ENCODE measurements at places on chromosomes 2 and 18.

DNA sequence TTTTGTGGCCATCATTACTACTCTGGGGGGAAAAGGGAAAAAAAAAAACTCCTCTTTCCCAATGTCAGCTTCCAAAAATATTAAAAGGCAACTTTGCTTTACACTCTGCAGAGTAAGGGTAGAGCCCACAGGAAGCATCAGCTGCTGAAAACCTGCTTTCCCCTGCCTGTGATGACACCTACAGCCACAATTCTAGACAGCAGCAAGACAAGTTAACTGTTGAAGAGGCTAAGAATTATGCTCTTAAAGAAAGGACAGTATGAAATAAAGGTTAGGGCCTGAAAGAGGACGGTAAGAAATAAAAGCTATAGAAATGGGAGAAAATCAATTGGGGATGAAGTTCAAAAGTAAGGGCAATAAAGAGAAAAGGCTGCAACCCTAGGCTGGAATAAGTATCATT lies 3.0 kb downstream of the PDE11A start:
- no peak for DNase-seq

GRCh38 chr2:122221665-122222064 lies 466.2 kb downstream of the TSN start:
- no peak for DNase-seq

DNA sequence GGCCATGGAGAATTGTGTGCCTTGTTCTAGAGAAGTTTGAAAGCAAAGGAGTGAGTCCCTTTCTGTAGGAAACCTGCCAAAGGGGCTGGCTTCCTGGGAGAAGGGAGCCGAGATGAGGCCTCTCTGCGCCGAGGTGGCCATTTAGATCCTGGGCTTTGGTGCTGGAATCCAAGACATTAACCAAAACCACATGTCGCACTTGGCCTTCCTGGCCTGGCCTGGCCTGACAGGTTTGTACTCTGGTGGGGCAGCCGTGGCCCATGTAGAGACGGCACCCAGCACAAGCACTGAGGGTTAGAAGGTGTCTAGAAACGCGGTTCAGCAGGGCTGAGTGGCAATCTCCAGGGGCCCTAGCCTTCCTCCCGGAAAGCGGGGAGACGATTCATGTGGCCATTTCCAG lies 7.1 kb downstream of the CNNM3 start:
- no peak for DNase-seq

GRCh38 chr2:128438091-128438490 lies 119.4 kb upstream of the HS6ST1 start:
- no peak for DNase-seq

DNA sequence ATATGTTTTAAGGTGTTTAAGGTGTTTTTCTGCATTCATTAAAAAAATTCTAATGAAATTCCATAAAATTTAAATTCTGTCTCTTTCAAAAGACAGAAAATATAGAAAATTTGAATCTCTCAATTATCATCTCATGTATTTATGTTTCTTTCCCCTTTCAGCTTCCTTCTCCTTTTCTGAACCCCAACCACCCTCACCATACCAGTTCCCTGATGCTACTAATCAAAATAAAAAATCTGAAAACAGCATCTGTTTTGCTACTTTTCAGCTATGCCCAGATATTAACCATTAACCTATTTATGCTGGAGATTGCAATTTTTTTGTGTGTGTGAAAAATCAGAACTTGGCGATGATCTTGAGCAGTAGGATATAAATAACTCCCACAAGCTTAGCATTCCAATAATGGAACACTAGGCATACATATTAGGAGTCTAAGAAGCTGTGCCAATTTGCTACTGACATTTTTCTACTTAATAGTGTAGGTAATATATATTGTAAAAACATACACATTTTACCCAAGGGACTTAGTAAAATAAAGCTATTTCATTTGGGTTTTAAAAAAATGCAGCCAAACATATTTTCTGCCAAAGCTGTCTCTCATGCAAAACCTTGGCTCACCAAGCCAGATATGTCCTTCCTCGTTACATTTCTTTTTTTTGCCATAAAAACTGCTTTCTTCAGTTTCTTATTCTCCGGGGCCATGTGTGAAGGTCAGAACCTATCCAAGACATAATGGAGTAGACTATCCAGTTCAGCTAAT lies 32.6 kb upstream of the AGPS start:
- DNase-seq, result no peak

GRCh38 chr2:171160119-171160955 lies at the start of gene TLK1:
TLK1 (minus strand) TSS chr2:171160893; CDS start chr2:171160428, 465 bp downstream.
- peak; percentile 63 for DNase-seq

DNA sequence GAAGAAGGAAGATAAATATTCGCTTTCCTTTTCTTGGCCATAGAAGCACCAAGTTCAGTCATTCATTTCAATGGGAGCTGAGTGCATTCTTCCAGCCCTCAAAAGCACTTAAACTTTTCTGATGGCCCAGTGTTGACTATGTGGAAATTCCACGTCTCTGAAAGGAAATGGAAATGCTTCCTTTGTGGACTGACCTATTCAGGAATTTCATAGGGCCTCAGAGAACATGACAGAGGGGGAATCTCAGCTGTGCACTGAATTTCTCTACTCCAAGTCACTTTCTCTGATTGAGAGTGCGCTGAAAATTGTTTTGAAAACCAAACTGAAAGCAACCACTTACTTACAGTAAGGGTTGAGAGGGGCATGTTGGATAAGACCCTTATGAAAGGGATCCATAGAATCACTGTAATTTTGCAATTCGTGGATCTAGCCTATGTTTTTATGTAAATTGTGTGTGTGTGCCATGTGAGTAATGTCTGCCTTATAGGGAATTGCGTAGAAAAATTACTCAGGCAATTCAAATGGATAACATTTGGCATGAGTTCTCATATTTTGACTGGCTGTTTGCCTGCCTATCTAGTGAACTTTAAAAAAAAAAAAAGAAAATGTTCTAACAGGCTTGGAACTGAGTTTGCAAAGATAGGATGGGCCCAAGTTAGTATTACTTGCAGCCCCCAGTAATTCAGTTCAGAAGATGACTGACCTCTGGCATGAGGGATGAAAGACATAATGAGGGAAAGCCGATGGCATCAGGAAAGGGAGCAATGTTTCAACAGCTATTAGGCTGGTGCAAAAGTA lies 437.0 kb downstream of the PTPRM start:
- no peak for DNase-seq

DNA sequence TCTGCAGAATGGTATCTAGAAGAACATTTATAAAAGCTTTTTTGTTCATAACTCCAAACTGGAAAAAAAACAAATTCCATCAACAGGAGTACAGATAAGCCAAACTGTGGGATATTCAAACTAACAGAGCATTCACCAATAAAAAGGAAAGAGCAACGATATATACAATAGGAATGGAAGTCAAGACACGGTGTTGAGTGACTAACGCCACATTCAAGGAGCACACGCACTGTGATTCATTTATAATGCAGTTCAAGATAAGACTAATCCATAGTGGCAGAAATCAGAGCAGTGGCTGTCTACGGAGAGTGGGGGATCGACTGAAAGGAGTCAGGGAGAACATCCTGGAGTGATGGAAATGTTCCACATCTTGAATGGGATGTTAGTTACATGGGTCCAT lies 70.7 kb downstream of the CABYR start:
- no peak for DNase-seq

- DNase-seq, result no peak
Measured at GRCh38 chr2:56001947-56002346, 78.4 kb upstream of the EFEMP1 start.

DNA sequence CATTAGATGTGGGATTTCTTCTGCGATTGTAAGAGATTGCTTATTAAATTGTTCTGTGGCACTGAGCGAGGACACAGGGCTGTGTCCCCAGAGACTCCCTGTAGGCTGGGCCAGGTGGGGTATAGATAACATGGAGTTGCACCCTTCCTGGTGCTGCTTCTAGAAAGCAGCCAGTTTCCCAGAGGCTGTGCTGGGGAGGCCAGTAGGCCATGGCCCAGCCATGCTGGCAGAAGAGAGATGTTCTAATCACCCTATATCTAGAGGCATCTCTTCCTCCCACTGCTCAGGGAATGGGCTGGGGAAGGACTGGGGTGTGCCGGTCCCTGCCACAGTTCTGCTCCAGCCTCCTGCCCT lies 66.9 kb downstream of the HS1BP3 start:
- DNase-seq, result no peak

DNA sequence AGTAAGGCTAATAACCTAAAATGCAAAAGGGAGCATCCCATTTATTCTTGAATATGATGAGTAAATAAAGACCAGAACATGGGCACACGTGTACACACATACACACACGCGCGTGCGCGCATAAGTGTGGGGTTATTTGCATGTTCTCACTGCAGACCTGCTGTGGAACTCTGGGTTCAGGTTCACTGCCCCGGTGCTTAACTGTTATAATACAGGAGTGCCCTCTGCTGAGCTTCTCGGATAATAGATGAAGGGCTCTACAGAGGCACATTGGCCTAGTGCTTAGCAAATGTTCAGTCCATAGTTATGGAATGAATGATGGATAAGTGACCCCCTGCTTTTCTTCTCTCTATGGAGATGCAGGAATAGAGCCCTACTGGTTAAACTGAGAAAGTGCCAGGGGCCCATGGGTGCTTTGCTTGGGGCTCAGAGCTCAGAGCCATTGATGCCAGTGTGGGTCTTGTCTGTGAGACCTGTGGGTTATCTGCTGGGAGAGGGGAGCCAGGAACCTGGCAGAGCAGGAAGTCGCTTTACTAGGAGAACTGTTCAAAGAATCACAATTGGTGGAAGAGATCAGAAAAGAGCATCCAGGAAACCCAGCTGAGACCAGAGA lies 3.6 kb upstream of the ARL4C start:
- DNase-seq, result peak; percentile 57

GRCh38 chr2:14896330-14897030 lies 264.0 kb downstream of the LRATD1 start:
- DNase-seq, result no peak

GRCh38 chr2:150165442-150165841 lies 322.0 kb downstream of the RND3 start:
- DNase-seq, result no peak

DNA sequence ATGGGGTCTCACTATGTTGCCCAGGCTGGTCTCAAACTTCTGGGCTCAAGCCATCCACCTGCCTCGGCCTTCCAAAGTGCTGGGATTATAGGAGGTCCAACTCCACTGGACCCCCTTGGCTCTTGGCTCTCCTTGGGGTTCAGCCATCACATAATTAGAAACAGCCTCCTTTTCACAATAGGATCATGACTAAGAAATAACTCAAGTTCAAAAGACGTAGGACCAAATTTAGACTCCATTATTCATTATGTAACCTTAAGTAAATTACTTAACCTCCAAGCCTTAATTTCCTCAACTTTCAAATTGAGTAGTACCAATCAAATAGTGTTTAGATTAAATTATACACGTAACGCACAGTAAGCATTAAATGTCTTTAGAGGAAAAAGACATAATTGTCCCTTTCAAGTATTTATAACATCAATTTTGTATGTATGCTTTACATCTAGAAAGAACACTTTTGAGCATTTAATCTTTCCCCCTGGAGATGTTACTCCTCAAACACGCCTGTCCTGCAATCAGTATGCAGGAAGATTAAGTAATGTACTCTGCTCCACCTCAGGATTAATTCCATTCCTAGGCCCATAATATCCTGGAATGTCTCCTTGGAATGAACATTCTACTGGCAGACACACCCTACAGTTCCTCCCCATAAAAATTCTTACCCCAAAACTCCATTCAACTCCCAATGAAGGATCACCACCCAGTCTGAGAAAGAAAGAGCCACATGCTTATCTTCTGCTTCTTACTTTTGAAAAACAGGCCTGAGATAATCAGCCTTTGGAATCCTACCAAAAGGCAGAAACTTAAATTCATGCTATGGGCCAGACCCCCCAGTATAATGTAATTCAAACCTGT lies 49.1 kb downstream of the COBLL1 start:
- DNase-seq, result no peak

- no peak for DNase-seq
Measured at GRCh38 chr2:121289271-121289670, 4.3 kb upstream of the TFCP2L1 start.

- no peak for DNase-seq
Measured at GRCh38 chr2:109304242-109304641, 175.2 kb downstream of the SH3RF3 start.

DNA sequence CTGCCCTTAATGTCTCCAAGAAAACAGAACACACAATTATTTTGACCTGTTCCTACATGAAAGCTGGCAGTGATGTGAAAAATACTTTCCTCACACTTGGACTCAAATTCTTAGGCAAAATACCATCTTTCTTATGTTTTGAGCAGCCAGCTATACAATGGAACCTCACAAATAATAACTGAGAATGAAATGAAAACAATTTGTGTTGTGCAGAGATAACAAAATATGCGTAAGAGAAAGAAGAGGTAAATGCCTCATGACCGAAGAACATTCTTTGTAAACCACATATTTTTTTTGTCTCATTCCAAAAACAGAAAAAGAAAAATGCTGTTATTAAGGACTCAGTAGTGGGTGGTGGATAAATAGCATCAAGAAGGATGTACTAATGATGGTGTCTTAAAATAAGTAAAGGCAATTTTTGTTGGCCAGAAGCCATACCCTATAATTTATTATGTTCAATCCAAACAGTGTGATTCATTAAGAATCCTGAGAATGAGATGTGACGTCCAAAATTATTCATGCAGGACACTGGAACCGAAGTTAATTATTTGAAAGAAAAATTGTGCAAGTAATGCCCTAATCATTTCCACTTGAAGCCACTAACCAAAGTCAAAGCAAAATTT lies 193.0 kb upstream of the NETO1 start:
- no peak for DNase-seq

DNA sequence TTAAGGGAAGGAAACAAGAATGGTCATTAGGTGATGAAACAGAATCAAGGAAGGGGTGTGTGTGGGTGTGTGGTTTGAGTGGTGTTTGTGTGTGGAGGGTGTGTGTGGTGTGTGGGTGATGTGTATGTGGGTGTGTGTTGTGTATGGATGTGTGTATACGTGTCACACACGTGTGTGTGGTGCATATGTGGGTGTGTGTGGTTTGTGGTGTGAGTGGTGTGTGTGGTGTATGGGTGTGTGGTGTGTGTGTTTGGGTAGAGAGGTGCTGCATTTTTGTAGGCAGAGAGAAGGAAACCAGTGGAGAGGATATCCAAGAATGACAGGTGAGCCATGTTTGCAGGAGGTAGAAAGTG lies 1.1 kb upstream of the CEP192 start:
- peak; percentile 32 for DNase-seq

GRCh38 chr18:57576316-57576715 lies 10.2 kb downstream of the FECH start:
- no peak for DNase-seq

GRCh38 chr18:22165603-22166068 lies 3.8 kb upstream of the GATA6 start:
- no peak for DNase-seq

GRCh38 chr2:123648016-123648415 lies 377.1 kb upstream of the CNTNAP5 start:
- DNase-seq, result no peak

GRCh38 chr18:12079491-12080237 lies 14.0 kb upstream of the ANKRD62 start:
- DNase-seq, result no peak
